ENCODE measurements at places on chromosomes 2 and 18.

DNA sequence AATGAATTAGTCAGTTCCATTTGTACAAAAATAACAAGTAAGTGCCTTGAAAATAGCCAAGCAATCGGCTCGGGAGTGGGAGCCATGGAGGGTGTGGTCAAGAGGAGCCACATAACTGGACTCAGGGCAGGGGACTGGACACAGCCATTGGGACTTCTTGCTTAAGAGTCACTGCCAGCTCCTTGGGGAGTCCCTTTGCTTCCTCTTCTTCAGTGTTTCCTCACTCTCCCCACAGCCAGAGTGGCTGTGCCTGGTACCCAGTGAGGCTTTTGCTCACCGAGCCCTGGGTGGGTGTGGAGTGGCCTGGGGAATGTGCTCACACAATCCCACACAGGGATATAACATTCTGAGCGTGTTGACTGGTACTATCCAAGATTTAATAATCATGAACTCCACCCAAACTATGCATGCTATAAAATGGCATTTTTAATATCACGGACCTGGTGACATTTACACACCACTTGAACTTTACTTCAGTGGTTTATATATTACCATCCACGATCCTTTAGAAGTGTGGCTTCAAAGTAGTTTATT, 94.6 kb downstream of the PTGR3 start:
- no peak for DNase-seq

- DNase-seq = peak; percentile 30
These were observed 818 bp downstream of the ITGB1BP1 start for GRCh38 chr2:9422321-9423099.

DNA sequence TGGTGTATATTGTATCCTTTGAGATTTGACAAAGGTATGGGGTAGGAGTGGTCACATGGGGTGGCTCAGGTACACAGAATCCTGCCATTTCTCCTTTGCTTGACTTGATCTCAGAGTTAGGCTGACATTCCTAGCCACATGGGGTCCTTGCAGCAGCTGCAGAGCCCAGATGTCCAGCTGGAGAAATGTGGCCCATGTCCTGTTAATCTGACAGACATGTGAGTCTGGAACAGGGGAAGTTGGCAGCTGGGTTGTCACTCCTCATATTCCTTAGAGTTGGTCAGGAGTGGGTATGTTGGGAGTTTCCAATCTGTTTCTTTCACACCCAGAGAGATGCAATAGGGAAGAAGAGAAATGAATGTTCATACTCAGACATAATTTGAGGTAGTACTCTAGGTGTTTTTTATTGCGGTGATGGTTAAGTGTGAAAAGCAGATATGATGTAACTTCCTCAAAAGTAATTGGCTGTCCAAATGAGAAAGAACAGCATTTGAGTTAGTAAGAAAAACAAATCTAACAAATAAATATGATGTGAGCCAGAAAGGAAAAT, 402.6 kb upstream of the MEIS1 start:
- DNase-seq = no peak

GRCh38 chr2:207317378-207317984, 151.7 kb upstream of the KLF7 start:
- DNase-seq = no peak

DNA sequence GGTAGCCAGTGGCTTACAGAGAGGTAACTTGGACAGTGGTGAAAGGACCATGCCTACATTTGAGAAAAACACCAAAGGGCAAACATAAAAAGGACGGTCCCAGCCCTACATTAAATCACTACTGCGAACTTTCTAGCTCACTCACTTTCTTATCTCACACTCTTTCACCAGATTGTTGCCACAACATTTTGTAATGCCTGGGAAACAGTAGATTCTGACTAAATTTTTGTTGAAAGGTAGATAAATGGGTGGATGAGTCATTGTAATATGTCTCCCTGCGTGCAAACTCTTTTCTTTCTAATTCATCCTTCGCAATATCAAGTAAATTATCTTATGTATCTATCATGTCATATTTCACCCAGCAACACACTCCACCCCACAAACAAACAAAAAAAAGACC, 192.2 kb downstream of the IRS1 start:
- DNase-seq = no peak

DNA sequence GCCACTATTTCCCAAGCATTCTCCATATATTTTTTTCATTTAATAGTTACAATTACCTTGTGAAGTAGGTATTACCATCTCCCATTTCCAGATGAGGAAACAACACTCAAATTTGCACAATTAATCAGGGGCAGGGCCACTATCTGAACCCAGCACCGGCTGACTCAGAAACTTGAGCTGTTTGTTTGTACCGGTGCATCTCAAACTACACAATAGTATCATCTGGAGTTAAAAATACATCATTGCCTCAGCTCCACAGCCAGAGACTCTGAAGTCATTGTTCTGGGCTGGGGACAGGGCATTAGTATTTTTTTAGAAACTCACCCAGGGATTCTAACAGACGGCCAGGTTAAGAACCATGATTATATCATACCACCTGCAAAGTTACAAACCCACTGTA, 55.9 kb downstream of the CDCA7 start:
- DNase-seq = no peak

DNA sequence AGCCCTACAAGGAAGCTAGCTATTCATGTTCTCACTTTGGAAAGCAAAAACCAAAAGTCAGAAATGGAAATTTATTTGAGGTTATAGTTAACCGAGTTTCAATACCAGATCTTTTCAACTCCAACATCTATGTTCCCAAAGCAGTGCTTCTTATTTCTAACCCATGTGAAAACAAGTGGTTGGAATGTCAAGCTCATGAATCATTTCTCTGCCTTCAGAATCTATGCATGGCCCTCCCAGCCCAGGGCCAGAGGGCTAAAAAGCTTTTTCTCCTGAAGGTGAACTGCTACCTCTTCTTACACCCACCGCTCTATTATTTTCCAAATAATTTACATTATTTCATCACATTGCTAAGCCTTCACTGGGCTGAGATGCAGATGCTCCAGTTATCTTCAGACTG, 158.4 kb downstream of the SP3 start:
- no peak for DNase-seq

- DNase-seq = no peak
These were observed 13.9 kb downstream of the ADAM23 start for GRCh38 chr2:206457188-206457634.

DNA sequence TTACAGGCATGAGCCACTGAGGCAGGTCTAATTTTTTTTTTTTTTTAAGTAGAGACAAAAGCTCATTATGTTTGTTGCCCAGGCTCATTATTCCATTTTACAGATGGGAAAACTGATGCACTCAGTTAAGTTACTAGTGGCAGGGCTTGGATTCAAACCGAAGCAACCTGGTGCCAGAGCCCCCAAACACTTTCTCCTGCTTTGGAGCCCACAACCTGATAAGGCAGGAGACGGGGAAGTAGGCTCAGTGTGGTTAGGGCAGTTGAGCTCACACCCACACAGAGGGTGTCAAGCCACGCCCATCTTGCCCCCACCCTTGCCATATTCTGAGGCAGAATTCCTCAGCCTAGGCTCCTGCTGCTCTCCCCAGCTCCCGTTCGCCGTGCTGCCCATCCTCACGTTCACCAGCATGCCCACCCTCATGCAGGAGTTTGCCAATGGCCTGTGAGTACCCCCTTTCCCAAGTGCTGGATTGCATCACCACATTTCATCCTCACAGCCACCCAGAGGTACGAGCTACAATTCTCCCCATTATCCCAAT, 5.8 kb upstream of the CTDSP1 start:
- no peak for DNase-seq

GRCh38 chr18:21069468-21069867, 42.1 kb downstream of the ROCK1 start:
- DNase-seq = no peak

Data from stimulated activated CD4-positive, alpha-beta T cell treated with anti-CD3 and anti-CD28 coated beads, Interleukin-1b, Interleukin-23, amount 100 ng/mL, for 4 hours (primary cell).